Naive B cell (primary cell): ENCODE measurements at places on chromosomes 1 and 21. TPM values are rescaled to one million over a fixed set of nuclear protein-coding genes. Genes with fewer than 3 reads are reported as not detected.

The C1orf87 gene
- polyA plus RNA-seq: not detected

The SLC41A1 gene
- 0.11 TPM for polyA plus RNA-seq

DNA sequence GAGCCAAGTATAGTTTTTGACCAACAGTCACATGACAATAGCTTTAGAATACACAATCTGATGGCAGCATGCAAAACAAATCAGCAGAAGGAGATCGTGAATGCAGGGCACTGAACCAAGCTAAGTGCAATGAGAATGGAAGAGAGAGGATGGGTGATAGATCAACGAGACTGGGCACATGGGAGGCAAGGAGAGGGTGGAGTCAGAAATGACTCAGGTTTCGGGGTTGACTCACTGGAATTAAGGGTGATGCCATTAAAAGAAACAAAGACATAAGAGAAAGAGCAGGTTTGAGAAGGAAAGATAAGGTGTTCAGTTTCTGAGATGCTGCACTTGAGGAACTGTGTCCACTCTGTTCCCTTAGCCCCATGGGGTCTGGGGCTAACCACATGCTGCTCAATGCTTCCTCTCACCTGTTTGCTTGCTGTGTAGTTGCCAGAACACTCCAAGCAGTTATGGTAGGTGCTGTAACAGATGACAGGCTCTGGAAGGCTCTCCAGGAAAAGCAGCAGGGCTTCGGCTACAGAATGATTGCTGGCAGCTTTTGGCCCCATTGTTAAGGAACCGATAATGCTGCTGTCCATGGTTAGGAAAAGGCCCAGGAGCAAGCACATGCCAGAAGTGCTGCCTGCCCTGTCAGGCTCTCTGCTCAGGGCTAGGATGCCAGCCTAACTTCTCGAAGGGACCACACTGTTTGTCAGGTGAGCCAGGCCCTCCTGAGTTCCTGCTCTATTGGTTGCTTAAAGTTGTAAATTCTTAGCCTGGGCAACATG is 6.1 kb upstream of the MTF1 start:
- no peak for DNase-seq

DNA sequence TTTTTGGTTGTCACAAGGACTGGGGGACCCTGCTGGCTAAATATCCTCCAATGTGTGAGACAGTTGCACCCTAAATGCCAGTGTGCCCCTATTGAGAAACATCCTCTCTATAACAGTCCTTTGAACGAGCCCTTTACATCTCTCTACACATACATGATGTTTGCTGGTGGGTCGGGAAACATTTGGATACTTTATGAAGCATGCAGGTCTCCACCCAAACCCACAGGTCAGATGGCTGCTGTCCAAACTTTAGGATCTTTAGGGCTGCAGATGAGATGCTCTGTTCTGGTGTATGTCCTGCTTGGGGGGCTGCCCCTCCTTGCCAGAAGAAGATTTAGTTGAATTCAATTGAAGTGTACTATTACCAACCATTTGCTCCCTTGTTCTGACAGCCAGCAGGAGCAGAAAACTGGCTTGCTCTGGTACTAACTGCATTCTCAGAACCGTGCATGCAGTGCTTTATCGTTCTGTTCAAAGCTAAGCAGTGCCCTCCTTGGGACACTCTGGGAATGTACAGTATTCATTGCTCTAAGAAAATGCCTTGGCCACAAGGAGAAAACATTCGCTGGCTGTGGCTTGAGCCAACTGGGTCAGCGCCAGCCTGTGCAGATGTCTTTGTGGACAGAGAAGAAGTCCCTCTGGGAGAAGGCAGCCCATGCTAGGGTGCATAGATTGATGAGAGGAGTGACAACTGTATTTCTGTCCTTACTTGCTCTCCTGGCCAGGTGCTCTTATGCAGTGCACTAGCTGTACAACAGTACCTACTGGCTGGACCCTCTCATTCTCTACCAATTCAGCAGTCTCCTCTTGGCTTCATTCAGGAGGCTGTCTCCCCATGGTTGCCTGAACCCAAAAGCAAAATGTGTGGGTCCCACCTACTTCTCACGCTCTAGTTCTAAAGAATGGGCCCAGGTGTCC is 61.4 kb upstream of the DIRAS3 start:
- DNase-seq: no peak

- DNase-seq: no peak
Observed at GRCh38 chr1:156752843-156753482, 1.5 kb upstream of the HDGF start.

GRCh38 chr1:68046423-68046822 is 4.0 kb downstream of the DIRAS3 start:
- no peak for DNase-seq
